ENCODE measurements at places on chromosomes 3 and 15. TPM values are rescaled to one million over a fixed set of nuclear protein-coding genes. Genes with fewer than 3 reads are reported as not detected.

GRCh38 chr15:60369696-60370095 is 28.1 kb downstream of the ANXA2 start:
- DNase-seq = no peak
- no peaks in the 10 kb centered on the region for H3K27me3 ChIP-seq
- H3K4me3 ChIP-seq = no peak overlapping the region
- no peak overlapping the region for H3K27ac ChIP-seq

GRCh38 chr15:43769584-43770228 is 7.1 kb downstream of the ELL3 start:
- H3K36me3 ChIP-seq = peaks cover 33% of the 10 kb centered on the region
- H3K4me3 ChIP-seq = no peak overlapping the region
- DNase-seq = peak; percentile 71
- no peak overlapping the region for H3K27ac ChIP-seq
- H3K4me1 ChIP-seq = no peaks in the 10 kb centered on the region

GRCh38 chr3:278300-279064 is 81.9 kb downstream of the CHL1 start:
- H3K4me3 ChIP-seq = no peak overlapping the region
- H3K36me3 ChIP-seq = no peaks in the 10 kb centered on the region
- H3K4me1 ChIP-seq = no peaks in the 10 kb centered on the region
- H3K27ac ChIP-seq = peak overlapping the region; percentile 49
- peak; percentile 61 for DNase-seq

THAP10 gene
- total RNA-seq = 4.3 TPM

DNA sequence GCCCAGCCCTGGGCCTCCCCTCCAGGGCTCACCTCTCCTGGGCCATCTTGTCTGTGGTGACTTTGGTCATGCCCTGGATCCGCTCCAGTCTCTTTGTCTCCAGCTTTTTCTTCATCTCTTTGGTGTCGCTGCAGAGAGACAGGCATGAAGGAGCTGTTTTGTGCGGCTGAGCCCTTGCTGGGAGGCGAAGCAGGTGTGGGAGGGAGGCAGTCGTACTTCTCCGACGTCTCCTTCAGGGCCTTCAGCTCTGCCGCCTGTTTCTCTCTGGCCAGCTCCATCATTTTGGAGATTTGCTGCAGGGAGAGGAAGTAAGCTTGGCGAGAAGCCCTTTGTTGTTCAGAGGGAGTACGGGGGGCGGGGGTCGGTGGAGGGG is 7.7 kb upstream of the ANKRD63 start:
- peaks cover 13% of the 10 kb centered on the region for H3K36me3 ChIP-seq
- DNase-seq = no peak
- peaks cover 58% of the 10 kb centered on the region for H3K4me1 ChIP-seq
- no peak overlapping the region for H3K4me3 ChIP-seq

- H3K36me3 ChIP-seq = no peaks in the 10 kb centered on the region
- H3K4me1 ChIP-seq = no peaks in the 10 kb centered on the region
Measured at GRCh38 chr3:30012941-30013543, 593.4 kb upstream of the TGFBR2 start.

DNA sequence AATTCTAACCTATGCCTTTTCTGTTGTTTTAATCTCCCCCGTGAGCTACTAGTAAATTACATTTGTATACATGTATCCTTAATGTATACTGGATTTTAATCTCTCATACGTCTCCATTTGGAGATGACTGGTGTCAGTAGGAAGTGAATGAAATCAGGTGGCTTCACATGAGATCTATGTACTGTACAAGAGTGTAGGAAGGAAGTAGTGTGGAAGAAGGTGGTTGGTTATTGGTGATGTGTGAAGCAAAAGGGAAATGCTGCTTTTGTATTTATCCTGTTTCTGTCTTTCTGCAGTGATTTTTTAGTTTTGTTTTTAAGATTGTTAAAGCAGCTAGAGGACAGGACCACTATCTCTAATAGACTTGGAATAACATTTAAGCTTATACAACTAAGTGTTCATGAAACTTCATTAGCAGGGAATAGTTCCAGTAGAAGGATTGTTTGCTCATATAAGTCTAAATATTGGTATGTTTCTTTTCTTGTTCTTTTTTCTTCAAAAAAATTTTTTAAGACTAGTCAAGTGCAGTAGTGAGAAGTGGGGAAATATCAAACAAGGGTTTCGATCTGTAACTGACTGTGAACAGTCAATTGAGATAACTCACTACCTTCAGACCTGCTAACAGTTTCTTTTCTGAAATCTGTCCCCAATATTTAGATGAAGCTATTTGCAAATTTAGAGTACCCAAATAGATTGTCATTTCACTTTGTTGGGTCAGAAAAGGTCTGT is 15.3 kb downstream of the SNX1 start:
- no peak for DNase-seq
- H3K36me3 ChIP-seq = peaks cover 15% of the 10 kb centered on the region
- H3K27ac ChIP-seq = no peak overlapping the region
- H3K4me3 ChIP-seq = no peak overlapping the region
- H3K27me3 ChIP-seq = no peaks in the 10 kb centered on the region

DNA sequence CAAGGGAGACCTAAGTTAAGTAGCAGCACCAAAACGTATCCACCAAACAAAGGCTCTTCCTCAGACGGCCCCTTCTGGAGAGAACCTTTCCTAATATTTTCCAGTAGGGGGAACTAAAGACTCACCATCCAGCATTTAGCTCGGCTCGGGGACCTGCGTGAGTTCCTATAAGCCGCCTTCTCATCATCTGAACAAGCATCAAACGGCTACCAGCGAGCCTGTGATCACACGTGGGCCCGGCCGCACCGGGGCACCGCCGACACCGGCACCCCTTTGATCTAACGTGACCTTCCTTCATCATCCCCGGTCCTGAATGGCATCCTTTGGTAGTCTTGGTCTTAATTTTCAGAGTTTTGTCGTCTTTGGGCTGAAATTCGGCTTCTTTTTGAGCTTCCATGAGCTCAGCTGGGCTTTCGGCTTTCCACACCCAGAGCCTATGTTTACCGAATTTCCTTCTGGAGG is 1.4 kb upstream of the ROBO2 start:
- H3K4me3 ChIP-seq = peak overlapping the region; percentile 52
- peak overlapping the region; percentile 58 for H3K27ac ChIP-seq
- no peaks in the 10 kb centered on the region for H3K36me3 ChIP-seq
- peaks cover 11% of the 10 kb centered on the region for H3K4me1 ChIP-seq
- DNase-seq = peak; percentile 78

GRCh38 chr3:72303926-72304325 is 519.0 kb upstream of the PROK2 start:
- H3K36me3 ChIP-seq = no peaks in the 10 kb centered on the region
- H3K4me1 ChIP-seq = peaks cover 15% of the 10 kb centered on the region

DNA sequence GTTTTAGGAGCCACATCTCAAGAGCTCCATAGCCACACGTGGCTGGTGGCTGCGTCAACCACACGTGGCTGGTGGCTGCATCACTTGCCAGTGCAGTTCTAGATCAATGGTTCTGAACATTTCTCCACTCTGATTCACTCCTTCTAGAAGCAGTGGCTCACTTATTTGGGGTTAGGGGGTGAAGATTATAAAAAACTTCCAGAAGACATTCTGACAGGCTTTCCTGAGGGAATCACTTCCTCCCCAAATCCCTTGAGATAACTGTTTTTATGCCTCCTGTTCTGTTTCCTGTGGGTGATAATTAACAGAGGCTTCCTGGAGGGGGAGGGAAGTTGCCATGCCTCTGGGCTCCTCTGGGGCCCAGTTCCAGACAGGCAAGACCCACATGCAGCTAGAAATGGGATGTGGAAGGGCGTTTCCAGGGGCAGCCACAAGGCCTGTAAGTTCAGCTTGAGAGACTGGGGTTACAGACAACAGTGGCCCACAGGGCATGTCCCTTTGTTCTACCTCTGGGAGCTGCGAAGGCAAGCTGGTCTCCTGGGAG is 23.6 kb downstream of the HEG1 start:
- H3K4me3 ChIP-seq = no peak overlapping the region
- peaks cover 3% of the 10 kb centered on the region for H3K36me3 ChIP-seq
- H3K27me3 ChIP-seq = no peaks in the 10 kb centered on the region
- no peak overlapping the region for H3K27ac ChIP-seq
- peaks cover 9% of the 10 kb centered on the region for H3K4me1 ChIP-seq

DNA sequence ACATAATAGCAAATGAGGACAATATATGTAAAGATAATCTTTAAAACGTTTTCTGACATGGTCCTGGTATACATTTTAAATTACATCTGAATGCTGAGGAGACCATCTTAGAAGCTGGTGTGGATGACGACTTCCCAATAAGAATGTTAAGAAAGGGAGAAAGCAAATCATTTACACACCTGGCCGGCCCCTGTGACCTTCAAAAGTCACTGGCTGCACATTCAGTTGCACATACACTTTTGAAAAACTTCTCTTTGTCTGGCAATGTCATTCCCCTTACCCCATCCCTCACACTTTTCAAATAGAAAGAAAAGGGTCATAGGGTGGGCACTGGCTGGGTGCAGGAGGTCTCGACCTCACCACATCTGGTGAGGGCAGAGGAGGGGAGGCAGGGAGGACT is 391.0 kb downstream of the MECOM start:
- H3K36me3 ChIP-seq = no peaks in the 10 kb centered on the region
- no peaks in the 10 kb centered on the region for H3K27me3 ChIP-seq
- DNase-seq = no peak
- H3K4me3 ChIP-seq = no peak overlapping the region
- H3K27ac ChIP-seq = no peak overlapping the region

- no peaks in the 10 kb centered on the region for H3K36me3 ChIP-seq
- no peak overlapping the region for H3K27ac ChIP-seq
- H3K4me1 ChIP-seq = peaks cover 3% of the 10 kb centered on the region
- DNase-seq = no peak
- H3K27me3 ChIP-seq = no peaks in the 10 kb centered on the region
Measured at GRCh38 chr3:151227266-151227806, 24.3 kb upstream of the GPR171 start.

DNA sequence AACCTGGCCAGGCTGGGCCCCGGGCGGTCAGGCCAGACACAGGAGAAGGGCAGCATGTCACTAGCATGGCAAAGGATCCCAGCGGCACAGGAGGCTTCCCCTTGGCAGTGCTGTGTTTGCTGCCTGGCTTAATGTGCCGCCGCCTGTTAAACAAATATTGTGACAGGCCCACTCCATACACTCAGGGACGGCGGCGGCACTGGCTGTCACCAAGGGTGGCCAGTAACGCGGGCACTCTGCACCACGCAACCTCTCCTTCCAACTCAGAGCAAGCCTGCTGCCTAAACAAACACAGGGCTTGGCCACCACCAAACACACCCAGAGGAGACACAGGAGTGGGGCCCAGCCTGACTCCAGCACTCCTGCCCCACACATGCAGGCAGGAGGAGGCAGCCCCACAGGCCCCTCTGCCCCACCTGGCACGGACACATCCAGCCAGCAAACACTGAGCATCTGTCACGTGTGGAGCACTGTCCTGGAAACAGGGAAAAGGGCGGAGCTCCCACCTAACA is 48.0 kb downstream of the TPRA1 start:
- no peaks in the 10 kb centered on the region for H3K27me3 ChIP-seq
- H3K27ac ChIP-seq = no peak overlapping the region
- H3K36me3 ChIP-seq = no peaks in the 10 kb centered on the region
- H3K4me1 ChIP-seq = peaks cover 28% of the 10 kb centered on the region

DNA sequence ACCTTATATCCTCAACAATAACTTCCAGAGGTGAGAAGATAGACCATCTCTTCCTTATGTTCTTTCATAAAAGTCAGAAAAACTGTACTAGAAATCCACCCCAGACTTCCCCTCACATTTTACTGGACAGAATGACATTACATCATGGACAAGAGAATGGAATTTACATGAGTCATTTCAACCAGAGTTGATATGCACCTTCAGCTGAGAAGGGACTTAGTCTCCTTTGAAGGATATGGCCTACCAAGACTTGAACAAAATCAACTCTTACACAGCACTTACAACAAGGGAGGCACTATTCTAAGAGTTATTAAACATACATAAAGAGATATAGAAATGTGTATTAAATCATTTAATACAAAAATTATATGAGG is 380.0 kb upstream of the DPH6 start:
- no peaks in the 10 kb centered on the region for H3K27me3 ChIP-seq
- no peaks in the 10 kb centered on the region for H3K4me1 ChIP-seq
- H3K36me3 ChIP-seq = no peaks in the 10 kb centered on the region
- no peak overlapping the region for H3K27ac ChIP-seq

CAV3 gene
- total RNA-seq = 0.30 TPM

DNA sequence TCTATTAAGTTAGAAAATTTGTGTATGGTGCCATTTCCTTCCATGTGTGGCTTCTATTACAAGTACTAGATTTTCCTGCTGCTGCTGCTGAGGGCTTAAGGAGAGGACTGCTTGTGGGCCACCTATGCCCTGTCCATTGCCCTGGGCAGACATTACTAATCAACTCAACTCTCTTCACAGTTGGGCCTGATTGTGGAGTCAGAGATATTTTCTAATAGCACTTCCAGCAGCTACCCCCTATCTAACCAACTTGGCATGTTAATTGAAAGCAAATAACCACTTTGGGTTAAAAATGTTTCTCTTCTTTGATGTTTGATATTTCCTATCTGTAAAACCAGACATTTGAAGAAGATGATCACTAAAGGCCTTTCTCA is 242.0 kb downstream of the EDEM1 start:
- no peaks in the 10 kb centered on the region for H3K36me3 ChIP-seq
- no peaks in the 10 kb centered on the region for H3K27me3 ChIP-seq
- H3K27ac ChIP-seq = no peak overlapping the region
- peaks cover 16% of the 10 kb centered on the region for H3K4me1 ChIP-seq
- no peak for DNase-seq

GRCh38 chr3:148500881-148501280 is 196.8 kb upstream of the AGTR1 start:
- no peak overlapping the region for H3K27ac ChIP-seq
- DNase-seq = no peak
- no peak overlapping the region for H3K4me3 ChIP-seq
- no peaks in the 10 kb centered on the region for H3K36me3 ChIP-seq

DNA sequence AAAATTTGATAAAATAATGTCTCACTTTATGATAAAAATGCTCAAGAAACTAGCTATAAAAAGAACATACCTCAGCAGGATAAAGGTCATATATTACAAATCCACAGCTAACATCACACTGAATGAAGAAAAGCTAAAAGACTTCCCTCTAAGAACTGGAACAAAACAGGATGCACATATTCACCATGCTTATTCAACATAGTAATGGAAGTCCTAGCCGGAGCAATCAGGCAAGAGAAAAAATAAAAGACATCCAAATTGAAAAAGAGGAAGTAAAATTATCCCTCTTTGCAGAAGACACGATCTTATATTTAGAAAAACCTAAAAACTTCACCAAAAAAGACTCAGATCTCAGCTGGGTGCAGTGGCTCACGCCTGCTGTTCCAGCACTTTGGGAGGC is 34.0 kb downstream of the SENP7 start:
- no peak overlapping the region for H3K27ac ChIP-seq
- no peak overlapping the region for H3K4me3 ChIP-seq
- no peaks in the 10 kb centered on the region for H3K27me3 ChIP-seq

DNA sequence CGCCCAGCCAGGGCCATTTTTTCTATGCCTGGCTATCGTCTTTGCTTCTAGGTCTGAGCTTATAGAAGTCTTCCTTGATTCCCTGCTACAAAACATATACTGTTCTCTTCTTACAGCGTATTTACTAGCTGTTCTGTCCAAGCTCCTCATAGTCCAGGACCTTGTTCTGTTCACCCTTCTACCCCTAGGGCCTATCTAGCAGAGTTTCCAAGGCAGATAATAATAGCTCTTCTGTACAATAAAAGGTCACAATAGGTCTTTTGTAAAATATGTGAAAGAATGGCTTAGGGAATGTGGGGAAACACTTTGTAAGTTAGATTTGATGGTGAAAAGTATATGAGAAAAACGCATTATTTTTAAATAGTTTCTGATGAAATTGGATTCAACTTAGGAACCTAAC is 158.2 kb downstream of the P3H2 start:
- no peak overlapping the region for H3K4me3 ChIP-seq
- H3K27me3 ChIP-seq = no peaks in the 10 kb centered on the region
- H3K36me3 ChIP-seq = no peaks in the 10 kb centered on the region
- H3K4me1 ChIP-seq = peaks cover 3% of the 10 kb centered on the region

SCN11A gene
- total RNA-seq = 1.0 TPM
